ENCODE measurements at places on chromosomes 2 and 18.

DNA sequence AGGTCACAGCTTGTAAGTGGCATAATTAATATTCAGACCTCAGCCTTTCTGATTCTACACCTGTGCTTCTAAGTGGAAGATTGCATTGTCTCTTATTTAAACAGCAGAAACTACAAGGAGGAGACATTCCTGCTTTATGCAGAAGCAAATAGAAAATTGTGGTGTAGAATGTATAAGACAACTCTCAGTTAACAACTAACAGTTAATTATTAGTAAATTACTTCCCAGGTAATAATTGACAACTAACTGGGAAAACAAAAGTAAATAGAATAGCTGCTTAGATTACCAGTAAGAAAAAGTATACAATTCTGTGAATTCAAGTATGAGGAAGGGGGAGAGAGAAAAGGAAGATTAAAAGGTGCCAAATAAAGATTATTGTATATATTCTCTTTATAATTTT is 1210.5 kb upstream of the GYPC start:
- DNase-seq, result no peak

DNA sequence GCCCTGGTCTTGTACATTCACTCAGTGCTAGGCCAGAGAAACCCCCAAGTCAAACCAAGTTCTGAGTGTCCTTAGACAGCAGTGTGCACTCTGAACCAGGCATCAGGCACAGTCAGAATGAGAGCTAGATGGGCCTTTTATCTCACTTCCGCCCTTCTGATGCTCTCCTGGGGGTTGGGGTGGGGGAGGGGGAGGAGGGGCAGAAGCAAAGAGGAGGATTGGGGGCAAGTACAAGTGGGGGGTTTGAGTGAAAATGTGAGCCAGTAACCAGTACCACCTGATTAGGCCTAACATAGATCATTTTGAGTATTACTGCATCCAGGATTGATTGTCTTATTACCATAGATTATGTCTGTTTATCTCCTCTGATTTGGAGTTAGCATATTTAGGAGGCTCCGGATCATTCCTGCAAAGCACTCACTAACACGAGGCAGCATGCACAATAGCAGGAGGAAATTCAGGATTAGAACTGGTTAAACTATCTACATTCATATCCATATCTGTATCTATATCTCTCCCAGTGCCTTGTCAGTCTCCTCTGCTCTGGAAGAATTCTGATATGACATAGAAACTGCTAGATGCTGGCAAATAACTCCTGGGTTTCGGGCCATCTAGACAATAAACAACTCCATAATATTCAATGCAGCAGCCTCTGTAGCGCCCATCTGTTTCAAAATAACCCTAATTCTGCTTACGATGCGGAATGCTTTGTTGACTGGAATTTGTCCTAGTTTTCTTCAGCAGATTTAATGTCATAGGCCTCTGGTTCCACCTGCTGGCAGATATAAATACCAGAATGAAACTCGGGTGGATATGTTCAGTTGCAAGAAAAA is 149.1 kb downstream of the RHBDD1 start:
- DNase-seq, result peak; percentile 70

- DNase-seq, result no peak
Observed at GRCh38 chr2:9796056-9797010, 46.9 kb upstream of the TAF1B start.

GRCh38 chr2:232860593-232861241 is 9.3 kb upstream of the SNORC start:
- DNase-seq, result no peak

DNA sequence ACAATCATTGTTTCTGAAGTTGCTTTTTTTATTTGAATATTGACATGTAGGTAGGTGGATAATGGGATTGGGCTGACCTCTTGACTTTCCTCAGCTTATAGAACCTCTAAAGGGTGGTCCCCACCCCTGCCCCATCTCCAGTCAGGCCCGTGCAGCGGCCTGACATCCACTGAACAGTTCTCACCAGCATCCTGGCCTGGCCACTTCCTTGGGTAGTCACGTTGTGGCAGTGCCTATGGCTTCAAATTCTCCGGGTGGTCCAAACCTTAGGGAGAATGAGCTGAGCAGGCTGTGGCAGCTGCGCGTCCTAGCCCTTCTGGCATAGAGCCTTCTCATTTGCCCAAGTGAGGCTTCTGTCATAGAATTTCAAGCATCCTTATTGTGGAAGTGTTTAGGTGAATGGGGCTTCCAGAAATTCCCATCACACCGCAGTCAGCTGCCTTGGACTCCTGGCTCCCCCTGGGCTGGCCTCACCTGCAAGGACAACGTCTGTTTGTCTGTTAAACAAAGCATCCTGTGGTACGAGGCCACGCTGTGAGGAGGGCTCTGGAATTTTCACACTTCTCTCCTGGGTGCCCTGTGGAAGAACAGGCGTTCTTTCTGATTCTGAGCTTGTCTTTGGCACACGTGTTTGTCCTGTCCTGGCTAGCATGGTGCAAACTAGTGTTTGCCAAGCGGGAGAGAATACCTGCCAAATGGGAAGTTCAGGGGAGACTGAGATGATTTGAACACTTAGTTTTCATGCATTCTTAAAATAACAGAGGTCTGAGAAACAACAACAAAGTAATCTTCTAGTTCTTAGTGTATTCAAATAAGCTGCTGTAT is 31.8 kb upstream of the OTOS start:
- DNase-seq, result no peak

GRCh38 chr2:72106978-72107377 is 40.7 kb downstream of the CYP26B1 start:
- DNase-seq, result no peak

GRCh38 chr18:79950515-79951341 is 725 bp downstream of the SLC66A2 start:
- DNase-seq, result peak; percentile 71

GRCh38 chr2:143529118-143529720 is 400.0 kb downstream of the ARHGAP15 start:
- DNase-seq, result no peak

- DNase-seq, result no peak
Observed at GRCh38 chr2:63977904-63978303, 41.3 kb downstream of the VPS54 start.

- peak; percentile 56 for DNase-seq
Observed at GRCh38 chr2:109284826-109285225, 155.8 kb downstream of the SH3RF3 start.

DNA sequence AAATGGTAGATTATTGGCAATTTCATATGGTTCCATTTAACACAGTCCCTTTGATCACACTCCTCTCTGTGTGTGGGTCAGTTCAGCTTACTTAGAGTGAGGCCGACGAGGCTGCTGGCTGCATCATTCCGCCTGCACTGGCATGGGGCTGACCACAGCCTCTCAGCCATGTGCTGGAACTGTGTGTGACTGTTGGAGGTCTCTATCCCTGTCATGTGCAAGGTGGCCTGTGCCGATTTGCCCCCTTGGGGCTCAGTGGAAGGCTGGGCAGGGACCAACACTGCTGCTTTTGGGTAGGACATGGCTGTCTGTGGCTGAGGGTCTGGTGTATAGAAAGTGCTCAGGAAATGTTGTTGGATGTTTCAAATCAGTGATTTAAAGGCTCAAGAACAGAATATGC is 454.0 kb upstream of the HS6ST1 start:
- DNase-seq, result no peak

- no peak for DNase-seq
Observed at GRCh38 chr2:188272121-188272520, 19.6 kb upstream of the GULP1 start.

GRCh38 chr18:13036622-13037320 is 45.6 kb downstream of the CEP192 start:
- no peak for DNase-seq

DNA sequence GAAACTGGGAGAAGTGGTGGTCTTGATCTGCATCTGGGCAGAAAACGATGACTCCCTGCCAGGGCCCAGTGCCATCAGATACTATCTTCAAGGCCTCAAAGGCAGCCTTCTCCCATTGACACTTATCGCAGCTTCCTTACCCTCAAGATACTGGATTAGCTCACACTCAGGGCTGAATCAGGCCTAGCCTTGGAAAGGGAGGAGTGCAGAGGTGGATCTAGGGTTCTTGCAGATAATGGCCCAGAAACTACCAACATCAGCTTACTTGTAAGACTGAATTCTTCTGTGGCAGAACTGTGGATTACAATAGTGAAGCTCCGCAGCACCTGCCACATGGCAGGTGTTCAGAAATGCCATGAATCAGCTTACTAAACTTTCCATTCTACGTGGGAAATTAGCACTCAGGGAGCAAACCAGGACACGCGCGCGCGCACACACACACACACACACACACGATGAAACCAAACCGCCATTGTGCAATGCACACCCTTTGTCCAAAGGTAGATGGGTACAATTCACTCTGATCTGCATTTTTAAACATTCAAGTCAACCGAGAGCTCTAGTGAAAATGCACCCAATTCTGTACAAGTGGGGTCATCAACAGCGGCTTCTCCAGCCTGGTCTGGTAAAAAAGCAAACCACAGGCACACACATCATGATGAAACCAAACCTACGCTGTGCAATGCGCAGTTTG is 26.3 kb upstream of the TMEM182 start:
- no peak for DNase-seq

- DNase-seq, result no peak
Observed at GRCh38 chr2:151027151-151027550, 234.5 kb downstream of the RBM43 start.

DNA sequence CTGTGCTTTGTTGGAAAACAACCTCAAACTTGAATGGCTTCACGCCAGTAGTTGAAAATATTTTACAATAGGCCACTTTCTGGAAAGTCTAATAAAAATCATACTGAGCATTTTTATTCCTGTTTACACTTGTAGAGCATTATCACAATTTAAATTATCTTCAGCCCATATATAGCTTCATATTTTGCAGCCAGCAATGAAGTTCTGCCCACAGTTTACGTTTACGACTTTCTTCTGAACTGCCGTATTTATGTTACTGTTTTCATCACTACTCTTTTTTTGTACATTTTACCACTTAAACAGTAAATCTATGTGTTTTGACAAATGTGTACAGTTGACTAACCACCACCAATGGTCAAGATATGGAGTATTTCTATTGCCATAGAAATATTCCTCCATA is 86.2 kb downstream of the COPS8 start:
- DNase-seq, result no peak

- no peak for DNase-seq
Observed at GRCh38 chr2:30756051-30756719, 51.1 kb downstream of the CAPN13 start.

DNA sequence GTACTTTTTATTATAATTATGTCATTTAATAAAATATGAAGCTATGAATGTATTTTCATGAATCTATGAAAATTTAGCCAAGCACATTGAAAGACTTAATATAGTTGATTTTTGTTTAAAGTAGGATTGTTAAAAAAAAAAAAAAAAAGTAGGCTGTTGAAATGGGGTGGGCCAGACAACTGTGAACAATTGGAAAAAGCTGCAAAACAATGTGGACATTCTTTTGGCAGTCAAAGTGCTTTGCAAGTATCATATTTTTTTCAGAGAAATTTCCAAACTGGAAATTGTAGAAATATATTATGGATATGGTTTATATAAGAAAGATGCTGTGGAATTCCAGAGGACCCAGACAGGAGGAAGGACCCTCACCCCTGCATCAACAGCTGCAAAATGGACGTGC is 82.1 kb downstream of the ETAA1 start:
- DNase-seq, result no peak

- no peak for DNase-seq
Observed at GRCh38 chr18:11962597-11962996, 18.7 kb upstream of the IMPA2 start.

GRCh38 chr2:2727876-2728511 is 396.9 kb upstream of the MYT1L start:
- no peak for DNase-seq

GRCh38 chr2:215396595-215397313 is 39.1 kb downstream of the FN1 start:
- DNase-seq, result peak; percentile 42

DNA sequence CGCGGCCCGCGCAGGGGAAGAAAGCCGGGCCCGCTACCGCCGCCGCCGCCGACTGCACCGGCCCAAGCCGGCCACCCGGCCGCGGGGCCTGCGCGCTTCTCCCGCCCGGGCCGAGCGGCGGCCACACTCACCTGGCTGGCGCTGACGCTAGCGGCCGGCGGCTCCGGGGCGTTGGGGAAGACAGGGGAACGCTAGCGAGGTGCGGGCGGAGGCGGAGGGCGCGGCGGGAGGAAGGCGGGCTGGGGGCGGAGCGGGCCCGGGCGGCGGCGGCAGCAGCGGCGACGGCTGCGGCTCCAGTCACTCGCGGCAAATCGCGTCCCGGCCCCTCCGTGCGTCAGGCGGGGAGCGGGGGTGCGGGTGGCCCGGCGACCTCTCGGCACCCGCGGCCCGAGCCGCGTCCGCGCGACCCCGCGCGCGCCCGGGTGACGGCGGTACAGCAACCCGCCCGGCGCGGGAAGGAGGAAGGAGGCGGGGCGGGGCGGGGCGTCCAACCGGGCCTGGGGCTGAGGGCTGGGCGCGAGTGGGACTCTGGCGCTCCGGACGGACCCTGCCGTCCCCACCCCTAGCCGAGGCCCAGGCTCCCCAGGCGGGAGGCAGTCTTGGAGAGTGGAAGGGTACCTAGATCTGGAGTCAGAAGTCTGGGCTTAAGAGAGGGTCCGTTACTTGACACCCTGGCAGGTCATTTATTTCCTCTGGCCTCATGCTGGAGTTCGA is at the start of gene SESTD1:
Gene SESTD1, minus strand, starts transcription at position 465 of the 714 bp plus-strand sequence. CDS start 72,991 bp downstream, outside the sequence.
- DNase-seq, result peak; percentile 80

DNA sequence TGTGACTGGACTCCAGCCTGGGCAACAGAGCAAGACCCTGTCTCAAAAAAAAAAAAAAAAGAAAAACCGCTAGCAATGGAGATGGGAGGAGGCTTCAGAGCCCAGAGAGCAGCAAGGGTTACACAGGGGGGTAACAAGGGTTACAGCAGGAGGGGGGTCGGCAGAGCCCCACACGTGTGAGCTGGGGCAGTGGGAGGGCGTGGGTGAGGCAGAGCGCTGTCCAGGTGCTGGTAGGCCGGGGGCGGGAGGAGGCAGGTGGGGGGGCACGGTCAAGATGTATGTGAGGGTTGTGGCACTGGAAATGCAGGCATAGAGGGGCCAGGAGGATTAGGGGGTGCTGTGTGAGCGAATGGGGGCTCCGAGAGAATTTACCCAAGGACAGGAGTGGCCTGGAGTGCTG is 3.4 kb downstream of the MZT2B start:
- DNase-seq, result no peak

DNA sequence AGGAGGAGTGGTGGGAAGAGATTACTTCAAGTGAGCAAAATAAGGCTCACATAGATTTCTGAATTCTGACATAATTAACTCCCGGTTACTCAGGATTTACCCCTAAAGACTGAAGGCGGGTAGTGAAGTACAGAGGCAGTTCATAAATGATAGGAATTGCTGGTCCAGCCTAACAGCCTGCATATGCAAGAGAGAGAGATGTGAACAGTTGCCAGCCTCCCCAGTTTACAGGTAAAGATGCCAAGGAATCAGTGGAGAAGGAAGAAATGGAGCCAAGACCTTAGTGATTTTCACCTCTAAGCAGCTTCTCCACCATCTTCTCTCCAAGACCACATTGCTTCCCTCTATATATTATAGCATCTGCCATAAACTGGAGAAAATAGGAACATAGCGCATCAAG is 91.8 kb upstream of the THUMPD2 start:
- DNase-seq, result no peak

DNA sequence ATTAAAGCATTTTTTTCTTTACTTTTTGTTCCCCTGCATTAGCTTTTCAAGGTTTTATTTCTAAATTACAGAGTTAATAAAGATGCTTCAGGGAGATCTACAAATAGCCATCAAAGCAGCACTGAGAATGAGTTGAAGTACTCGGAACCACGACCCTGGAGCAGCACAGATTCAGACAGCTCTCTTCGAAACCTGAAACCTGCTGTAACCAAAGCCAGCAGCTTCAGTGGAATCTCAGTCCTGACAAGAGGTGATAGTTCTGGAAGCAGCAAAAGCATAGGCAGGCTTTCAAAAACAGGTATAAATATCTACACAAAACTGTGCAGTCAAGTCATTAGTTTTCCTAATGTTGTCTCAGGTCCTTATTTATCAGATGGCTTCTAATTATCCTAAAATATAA is 102.8 kb upstream of the UBXN4 start:
- DNase-seq, result no peak

Measured in AG20443 (cell line).